T-cell (primary cell): ENCODE measurements at places on chromosomes 7 and 10.

- DNase-seq = no peak
Observed at GRCh38 chr10:68235581-68235980, 3.7 kb upstream of the ATOH7 start.

DNA sequence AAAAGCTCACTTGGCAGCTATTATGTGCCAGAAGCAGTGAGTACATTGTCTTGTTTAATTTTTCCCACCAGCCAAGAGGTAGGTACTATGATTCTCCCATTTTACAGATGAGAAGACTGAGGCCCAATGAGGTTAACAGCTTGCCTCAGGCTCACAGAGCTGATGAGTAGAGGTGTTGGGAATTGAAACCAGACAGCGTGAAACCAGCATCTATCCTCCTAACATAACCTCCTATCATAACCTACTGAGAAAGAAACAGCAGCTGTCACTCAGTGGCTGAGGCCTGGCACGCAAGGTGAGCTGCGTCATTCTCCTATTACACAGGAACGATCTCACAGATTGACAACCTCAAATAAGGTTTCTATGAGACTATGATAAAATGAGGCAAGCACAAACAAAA is 6.2 kb downstream of the PYROXD2 start:
- no peak for DNase-seq

DNA sequence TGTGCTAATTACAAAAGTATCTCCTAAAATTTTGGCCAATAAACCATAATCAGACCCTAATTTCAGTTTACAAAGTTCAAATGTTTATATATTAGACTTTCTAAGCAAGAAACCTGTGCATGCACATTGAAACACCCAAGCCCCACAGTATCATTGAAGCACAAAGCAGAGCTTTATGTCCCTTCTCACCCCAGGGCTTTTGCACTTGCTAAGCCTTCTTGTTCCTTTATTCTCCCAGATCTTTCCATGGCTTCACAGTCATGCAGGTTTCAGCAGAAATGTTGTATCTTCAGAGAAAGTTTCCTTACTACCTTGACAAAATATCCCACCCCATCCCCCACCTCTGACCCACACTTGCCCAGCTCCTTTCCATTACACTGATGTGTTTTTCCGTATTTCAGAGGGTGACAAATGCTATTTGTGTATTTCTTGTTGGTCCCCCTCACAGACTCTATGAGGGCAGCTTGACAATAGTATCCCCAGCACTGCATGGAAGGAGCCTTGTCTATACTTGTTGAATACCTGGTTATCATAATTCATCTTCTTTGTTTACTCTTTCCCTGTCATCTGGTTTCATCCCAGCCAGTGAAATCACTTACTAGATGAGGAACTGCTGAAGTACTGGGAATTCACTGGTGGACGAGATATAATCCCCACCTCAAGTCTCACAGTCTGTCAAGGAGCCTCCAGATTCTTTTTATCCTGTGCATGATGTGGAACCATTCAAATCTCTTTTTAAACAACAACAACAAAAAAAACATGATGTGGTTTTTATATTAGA is 24.0 kb upstream of the PCGF5 start:
- no peak for DNase-seq

DNA sequence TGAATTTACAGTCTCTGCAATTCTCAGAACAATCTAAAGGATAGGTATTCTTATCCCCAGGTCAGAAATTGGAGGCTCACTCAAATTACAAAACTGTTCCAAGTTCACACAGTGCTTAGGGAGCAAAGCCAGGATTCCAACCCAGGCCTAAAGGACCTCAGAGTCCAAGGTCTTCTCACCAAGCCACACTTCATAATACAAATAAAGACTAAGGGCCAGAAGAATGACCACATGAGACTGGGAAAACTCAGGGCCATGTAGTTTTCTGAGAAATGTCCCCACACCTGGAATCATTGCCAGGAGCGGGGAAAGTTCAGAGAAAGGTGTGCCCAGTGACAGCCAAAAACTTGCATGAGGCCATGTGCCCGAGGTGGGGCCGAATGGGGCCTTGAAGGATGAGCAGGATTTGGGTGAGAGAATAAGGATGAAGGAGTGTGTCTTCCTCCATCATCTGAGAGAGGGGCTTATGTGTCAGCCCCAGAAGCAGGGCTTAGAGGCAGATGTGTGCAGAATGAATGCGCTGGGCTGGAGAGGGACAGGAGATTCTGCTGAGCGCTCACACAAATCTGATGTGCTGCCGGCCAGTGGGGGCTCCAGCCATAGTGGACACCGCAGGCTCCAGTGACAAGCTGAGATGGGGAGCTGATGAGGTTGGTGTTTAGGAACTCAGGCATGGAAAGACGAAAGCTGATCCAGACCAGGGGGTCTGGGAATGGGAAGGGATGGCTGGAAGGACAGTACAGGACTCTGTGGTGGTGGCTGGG is 35.9 kb downstream of the BLNK start:
- DNase-seq = no peak

GRCh38 chr7:17516771-17517170 is 218.3 kb downstream of the AHR start:
- DNase-seq = no peak

- no peak for DNase-seq
Observed at GRCh38 chr10:69740126-69740525, 61.6 kb upstream of the COL13A1 start.

GRCh38 chr7:38740041-38740440 is 108.9 kb upstream of the AMPH start:
- DNase-seq = no peak

DNA sequence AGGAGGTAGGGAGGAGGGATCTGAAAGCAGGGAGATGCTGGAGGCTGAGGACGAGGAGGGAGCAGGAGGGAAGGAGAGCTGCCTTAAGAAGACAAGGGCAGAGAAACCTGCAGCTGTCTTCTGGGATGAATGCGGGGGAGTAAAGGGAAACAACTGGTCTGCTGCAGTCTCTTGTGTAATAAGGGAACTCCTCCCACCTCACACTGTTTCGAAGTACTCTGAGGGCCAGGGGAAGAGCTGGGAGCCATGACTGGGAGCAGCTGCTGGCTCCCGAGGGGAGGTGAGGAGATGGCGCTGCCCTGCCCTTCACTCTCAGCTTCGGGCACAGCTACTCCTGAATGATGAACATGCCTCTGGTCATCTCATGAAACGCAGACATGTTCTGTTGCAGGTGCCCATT is 65.1 kb downstream of the CLEC2L start:
- DNase-seq = no peak

DNA sequence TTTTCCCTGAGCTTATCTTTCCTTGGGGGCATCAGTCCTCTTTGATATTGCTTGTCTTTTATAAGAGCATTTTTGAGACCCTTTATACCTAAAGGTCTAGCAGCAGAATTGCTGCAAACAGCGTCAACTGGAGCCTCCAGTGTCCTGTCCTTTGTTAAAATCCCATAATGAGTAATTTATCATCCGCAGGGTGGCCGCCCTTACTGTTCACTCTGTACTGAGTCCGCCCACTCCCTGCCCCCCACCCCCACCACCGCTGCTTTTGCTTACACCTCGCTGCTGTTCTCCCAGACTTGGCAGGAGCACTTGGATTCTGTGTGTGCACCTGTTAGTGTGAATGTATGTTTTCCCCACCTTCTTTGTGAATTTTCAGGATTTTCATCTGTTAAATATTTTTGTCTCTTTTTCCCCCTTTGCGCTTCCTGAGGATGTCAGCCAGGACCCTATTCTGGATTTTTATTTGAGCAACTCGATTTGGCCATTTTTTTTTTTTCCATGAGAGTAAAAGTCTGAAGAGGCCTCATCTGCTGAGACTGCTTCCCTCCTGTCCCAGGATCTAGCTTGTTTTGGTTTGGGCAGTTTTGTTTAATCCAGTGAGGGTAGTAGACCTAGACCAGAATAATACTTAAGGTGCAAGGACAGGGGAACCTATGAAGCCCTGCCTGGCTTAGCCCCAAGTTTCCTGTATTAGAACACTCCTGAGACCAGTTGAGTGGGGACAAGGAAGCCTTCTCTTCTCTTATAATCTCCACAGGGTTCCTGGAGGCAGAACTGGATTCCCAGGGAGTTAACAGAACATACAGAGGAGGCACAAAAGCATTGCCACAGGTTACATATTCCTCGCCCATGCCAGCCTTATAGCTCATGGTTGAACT is 8.2 kb downstream of the AGFG2 start:
- no peak for DNase-seq

- no peak for DNase-seq
Observed at GRCh38 chr7:21939136-21939857, 6.4 kb downstream of the CDCA7L start.

- DNase-seq = no peak
Observed at GRCh38 chr10:119233821-119234220, 26.4 kb downstream of the GRK5 start.

- DNase-seq = no peak
Observed at GRCh38 chr10:31004611-31005193, 27.0 kb downstream of the ZNF438 start.

DNA sequence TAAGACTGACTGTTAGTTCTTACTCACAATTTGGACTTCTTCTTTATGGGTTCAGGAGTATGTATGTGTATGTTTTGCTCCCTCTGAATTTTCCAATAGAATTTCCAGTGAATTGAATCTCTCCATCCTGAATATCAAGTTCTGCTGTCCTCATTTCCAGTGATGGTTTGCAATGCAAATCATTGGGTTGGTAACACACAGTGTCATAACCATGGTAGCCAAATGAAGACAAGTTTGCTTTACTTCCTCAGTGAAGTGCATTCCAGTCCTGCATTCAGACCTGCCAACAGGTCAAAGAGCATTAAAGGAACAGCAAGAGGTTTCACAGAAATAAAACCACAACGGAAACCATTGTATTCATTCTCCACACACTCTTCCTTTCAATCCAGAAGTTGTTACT is 15.2 kb downstream of the ITPRID1 start:
- no peak for DNase-seq

DNA sequence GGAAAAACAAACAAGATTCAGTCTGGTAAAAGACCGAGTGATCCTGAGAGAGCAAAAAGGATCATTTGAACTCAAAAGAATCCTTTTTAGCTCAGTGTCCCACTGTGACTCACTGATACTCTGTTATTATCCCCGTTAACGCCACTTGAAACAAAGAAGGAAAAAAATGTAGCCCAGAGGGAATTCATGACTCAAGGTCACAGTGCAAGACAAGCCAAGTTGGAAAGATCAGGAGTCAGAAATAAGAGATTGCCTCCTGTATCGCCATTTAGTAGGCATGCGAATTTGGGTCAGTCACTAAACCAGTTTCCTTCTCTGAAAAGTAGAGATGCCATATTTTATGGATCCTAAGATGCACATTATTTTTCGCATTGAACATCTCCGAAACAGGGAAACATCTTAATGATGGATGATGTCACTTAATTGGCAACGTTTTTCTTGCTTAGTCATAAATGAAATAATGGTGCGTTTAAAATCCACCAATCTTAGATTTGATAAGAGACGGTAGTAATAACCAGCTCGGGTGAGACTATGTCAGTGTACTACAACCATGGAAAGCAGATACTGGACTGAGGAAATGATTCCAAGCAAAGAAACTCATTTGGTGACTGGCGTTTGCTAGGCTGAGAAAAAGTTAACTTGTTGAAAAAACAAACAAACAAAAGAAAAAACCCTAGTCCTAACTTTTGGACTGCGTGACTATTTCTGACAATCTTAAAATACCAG is 502.0 kb upstream of the CELF2 start:
- no peak for DNase-seq

DNA sequence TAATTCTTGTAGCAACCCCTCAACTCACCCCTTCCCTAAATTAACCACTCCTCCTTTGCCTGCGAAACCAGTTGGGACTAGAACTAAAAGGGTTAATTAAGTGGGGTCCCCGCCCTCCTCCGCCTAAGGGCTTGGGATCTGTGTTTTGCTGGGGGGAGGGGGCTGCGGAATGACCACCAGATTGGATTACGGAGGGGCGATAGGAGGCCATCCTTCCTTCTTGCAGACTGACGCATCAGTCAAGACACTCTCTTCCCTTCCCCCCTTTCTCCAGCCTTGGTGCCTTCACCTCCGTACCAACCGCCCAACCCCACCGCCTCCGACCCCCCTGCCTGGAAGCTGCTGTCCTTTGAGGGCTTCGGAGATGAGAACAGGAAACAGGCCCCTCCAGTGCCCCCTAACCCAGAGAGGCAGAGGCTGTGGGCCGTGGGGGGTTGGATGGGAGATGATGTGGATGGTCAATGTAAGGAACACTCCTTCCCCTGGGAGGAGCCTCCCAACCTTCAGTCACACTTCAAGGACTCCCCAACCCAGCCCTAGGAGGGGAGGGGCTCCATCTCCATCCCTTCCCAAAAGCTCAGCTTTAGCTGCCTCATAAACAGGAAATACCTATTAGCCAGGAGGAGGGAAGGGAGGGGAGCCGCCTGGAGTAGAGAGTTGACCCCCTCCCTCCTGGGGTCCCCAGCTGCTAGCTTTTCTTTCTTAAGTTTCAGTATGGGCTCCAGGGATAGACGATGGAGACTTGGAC is 997 bp upstream of the LDB1 start:
- DNase-seq = no peak

GRCh38 chr7:25863729-25864110 is 288.3 kb upstream of the NFE2L3 start:
- DNase-seq = no peak

GRCh38 chr7:86939197-86939814 is 120.1 kb downstream of the ELAPOR2 start:
- DNase-seq = no peak

GRCh38 chr10:126315494-126316177 is 72.6 kb downstream of the ADAM12 start:
- no peak for DNase-seq

GRCh38 chr7:87456247-87456646 is 19.2 kb downstream of the ABCB4 start:
- DNase-seq = no peak

DNA sequence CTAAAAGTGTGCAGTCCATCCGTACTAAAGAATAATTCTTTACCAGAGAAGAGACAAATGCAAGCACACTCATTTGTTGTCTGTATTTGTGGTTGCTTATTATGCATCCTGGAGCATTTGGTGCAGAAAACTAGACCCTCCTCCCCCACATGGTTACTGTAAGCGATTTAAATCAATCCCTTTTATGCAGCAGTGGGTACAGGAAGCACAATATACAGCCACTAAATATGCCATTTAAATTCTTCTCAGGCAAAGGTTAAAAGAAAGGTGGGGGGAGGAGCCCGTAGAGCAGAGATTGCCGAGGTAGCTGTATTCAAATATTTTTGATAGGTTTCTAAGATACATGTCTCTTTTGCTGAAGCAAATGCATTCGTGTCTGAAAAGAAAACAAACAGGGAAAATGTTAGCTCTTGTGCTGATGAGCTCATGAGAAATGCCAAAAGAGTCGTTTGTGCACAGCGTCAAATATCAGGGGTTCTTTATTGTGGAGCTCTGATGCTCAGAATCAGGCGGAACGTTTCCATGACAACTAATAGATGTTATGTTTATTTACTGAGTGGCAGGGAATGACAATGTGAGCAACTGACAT is 131.3 kb upstream of the NPVF start:
- no peak for DNase-seq

DNA sequence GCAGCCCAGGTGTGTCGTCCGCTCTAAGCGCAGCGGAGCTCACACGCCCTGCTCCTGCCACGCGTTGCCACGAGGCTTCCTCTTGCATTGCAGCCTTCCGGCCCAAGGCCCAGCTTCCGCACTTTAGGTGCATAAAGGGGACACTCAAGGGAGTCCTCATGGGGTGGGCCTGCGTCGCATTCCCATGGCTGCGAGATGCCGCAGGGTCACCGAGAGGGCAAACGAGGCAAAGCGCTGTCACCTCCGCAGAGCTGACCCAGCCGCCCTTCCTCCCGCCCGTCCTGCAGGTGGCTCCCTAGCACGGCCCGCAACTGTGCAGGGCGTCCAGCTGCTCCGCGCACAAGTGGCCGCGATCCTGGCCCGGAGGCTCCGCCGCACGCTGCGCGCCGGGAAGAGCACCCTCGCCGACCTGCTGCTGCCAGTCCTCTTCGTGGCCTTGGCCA is 283.5 kb downstream of the ABCA13 start:
- DNase-seq = no peak

GRCh38 chr10:22999942-23000341 is 72.1 kb downstream of the ARMC3 start:
- DNase-seq = no peak
